ENCODE measurements at places on chromosomes 4 and X.

- DNase-seq: no peak
Measured at GRCh38 chr4:108651014-108651791, 804 bp downstream of the OSTC start.

- DNase-seq: no peak
Measured at GRCh38 chr4:139630126-139630495, 35.5 kb upstream of the MGST2 start.

DNA sequence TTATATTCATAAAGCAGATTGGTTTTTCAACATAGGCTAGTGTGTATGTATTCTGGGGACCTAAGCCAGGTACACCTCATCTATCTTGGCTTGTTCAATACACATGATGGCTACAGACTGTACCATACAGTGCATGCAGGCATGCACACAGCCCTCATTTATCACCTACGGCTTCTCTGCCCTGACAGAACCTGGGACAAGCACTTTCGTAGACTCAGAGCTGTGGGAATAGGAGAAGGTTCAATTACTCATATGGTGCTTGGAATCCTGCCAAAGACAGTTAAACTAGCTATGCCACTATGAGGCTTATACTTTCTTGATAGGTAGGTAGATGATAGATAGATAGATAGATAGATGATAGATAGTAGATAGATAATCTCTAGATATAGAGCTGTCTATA is 457.2 kb downstream of the GALNTL6 start:
- DNase-seq: no peak

- no peak for DNase-seq
Measured at GRCh38 chr4:2484185-2484584, 15.3 kb downstream of the RNF4 start.

GRCh38 chr4:185280608-185281007 is 71.2 kb downstream of the SNX25 start:
- DNase-seq: no peak

DNA sequence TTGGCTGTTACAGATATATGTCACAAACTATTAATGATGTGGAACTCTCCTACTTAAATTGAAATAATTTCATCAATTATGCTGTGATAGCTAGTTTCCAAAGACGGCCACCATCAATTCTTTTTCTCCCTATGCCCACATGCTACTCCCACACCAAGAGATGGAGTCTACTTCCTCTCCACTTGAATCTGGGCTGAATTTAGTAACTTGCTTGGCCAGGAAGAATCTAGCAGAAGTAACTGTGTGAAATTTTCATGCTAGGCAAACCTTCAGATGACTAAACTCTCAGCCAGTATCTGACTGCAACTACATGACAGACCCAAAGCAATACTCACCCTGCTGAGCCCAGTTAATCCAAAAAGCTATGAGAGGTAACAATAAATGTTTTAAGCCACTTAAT is 3.2 kb downstream of the SEPSECS start:
- DNase-seq: no peak

GRCh38 chrX:40043895-40044294 is 53.9 kb downstream of the BCOR start:
- DNase-seq: no peak

- no peak for DNase-seq
Measured at GRCh38 chr4:3115637-3116270, 41.3 kb downstream of the HTT start.

DNA sequence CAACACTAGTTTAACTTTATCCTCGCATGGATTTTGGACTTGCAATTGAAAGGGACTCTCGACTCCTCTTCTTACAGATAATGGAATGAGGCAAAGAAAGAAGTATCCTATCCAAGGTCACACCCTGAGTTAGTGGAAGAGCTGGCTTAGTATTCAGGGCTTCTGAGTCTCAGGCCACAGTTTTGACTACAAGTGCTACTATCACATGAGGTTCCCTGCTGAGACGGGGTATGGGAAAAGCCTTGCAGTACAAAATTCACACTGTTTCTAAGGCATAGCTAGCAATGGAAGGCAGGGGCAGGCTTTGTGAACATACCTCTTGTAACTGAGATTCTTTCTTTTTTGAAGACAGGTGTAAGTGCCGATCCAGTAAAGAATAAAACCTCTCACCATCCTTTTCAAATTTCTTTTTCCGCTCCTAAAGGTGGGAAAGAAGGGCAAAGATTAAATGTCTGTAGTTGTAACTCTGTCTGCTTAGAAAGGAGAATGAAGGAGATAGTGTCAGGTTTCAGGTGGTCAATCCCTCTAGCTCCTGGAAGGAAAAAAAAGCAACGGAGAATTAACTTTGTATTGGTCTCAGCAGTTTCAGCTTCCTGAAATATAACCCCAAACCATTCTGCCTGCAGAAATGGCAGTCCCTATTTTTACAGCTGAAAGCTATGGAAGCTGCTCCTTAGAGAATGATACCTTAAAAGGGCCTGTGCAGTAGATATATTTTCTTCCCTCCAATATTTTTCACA is 199.0 kb downstream of the OPHN1 start:
- DNase-seq: no peak

GRCh38 chrX:111869639-111870034 is 6.3 kb upstream of the TRPC5OS start:
- no peak for DNase-seq

GRCh38 chr4:126727461-126727860 is 905.3 kb upstream of the INTU start:
- no peak for DNase-seq

- DNase-seq: no peak
Measured at GRCh38 chrX:153628665-153629064, 18.3 kb upstream of the DUSP9 start.

DNA sequence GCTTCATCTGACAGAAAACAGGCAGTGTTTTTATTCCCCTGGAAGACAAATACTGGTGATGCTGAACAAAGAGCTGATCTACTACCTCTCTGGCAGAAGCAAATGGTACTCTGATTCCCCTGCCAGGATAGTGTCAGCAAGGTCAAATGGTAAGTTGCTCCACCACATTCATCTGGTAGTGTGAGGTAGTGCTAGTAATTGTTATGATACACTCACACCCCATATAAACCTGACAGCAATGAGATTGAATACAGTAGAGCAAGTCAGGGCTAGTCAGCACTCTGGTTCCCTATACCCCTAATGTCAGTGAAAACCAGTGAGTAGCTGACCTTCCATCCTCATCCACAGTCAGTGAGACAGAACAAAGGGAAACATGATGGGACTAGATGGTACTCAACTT is 3.4 kb upstream of the SPIN4 start:
- DNase-seq: no peak

- no peak for DNase-seq
Measured at GRCh38 chr4:13665701-13666660, 38.5 kb upstream of the BOD1L1 start.

- DNase-seq: no peak
Measured at GRCh38 chrX:113868711-113869110, 715.2 kb upstream of the HTR2C start.

GRCh38 chrX:118345464-118346257 is at the start of gene WDR44:
WDR44 (plus strand) TSS chrX:118346106; CDS start chrX:118346504, 398 bp downstream.
- DNase-seq: peak; percentile 83

DNA sequence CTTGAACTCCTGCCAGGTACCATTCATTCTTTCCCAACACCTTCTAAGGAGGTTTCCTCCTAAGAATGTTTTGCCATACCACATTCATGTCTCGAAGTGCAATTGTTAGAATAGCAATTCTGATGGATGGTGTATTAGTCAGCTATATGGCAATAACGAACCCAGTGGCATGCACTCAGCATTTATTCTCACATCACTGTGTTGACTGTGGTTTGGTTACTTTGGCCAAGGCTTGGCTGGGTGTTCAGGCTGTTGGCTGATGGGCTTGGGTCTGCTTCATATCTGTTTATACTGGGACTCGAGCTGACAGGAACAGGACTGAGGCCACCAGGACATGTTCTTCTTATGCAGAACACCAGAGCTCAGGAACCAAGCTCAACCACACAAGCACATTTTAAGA is 31.7 kb downstream of the PSAPL1 start:
- no peak for DNase-seq

- peak; percentile 9 for DNase-seq
Measured at GRCh38 chrX:110310896-110311295, 7.0 kb downstream of the AMMECR1 start.

- no peak for DNase-seq
Measured at GRCh38 chrX:73262991-73263390, 48.3 kb upstream of the NAP1L2 start.

- DNase-seq: no peak
Measured at GRCh38 chr4:125714845-125715244, 400.1 kb downstream of the FAT4 start.

GRCh38 chr4:6320663-6321062 is 51.0 kb downstream of the WFS1 start:
- DNase-seq: no peak

DNA sequence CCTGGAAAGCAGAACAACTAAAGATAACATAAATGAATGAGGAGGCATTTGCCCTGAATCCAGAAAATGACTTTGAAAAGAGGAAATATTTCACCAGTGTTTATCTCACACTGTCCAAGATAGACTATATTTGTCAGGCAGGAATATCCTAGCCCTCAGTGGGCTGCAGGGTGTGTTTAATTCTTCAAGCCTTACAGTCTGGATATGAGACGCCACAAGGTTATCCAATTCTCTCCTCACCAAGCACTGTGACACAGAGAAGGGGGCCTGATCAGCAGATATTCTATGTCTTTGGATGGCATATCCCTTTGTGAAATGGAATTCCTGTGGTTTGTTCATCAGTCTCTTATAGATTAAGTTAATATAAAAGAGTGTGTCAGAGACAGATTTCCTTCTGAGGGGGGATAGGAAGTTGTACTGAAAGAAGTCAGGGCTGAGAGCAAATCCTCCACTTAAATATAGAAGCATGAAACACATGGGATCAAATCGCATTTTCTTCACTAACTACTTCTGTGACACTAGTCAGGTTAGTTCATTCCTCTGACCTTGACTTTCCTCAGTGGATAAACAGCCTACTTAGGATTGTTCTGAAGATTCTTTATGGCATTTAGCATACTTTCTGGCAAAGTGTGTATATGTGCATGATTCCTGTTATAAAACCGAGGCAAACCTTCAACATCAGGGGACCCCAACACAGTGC is 6.8 kb upstream of the G3BP2 start:
- no peak for DNase-seq

DNA sequence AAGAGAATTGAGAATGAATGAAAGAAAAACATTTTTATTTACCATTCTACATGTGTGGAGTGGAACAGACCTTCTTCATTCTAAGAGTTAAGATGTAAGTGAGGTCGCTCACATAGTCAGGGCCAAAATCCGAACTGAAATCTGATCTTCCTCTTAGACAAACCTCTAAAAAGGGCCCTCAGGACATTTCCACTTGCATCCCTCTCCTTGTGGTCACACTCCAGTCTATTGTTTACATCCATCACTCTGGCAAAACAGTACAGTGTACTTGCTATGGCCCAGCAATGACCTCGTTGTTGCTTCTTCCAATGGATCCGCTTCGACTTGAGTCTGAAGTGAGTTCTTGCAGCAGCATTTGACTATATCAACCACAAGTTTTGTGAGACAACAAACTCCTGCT is 54.2 kb downstream of the MOSPD2 start:
- no peak for DNase-seq

All from activated gamma-delta T cell treated with anti-CD3 and anti-CD28 coated beads, Interleukin-2, amount 50 U/mL, for 16 hours (primary cell).